ENCODE measurements at places on chromosomes 7 and 10.

DNA sequence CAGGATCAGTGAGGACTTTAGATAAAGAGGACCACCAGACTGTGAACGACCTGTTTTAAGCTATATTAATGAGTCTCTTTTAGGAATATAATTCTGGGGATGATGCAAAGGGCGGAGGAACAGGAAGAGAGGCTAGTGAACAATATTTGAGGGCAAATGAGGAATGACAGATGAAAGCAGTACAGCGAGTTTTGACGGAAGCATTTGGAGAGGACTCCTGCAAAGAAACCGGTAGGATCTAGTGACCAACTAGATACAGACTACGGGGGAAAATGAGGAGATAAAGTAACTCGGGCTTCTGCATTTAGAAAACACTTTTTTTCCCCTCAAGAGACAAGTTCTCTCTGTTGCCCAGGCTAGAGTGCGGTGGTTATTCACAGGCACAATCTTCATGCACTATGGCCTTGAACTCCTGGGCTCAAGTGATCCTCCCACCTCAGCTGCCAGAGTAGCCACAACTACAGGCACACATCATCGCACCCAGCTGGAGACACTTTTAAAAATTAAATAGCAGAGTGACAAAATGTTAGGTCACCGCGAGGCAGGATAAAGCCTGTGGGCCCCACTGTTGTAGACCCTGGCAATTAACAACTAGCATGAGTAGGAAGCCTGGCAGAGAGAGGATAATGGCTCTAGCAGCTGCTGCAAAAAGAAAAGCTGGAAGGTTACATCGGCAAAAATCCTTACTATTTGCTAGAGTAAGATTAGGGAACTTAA lies 143.2 kb downstream of the SRPK2 start:
- no peak for DNase-seq

GRCh38 chr7:45182856-45183710 lies 25.5 kb downstream of the RAMP3 start:
- DNase-seq: no peak

DNA sequence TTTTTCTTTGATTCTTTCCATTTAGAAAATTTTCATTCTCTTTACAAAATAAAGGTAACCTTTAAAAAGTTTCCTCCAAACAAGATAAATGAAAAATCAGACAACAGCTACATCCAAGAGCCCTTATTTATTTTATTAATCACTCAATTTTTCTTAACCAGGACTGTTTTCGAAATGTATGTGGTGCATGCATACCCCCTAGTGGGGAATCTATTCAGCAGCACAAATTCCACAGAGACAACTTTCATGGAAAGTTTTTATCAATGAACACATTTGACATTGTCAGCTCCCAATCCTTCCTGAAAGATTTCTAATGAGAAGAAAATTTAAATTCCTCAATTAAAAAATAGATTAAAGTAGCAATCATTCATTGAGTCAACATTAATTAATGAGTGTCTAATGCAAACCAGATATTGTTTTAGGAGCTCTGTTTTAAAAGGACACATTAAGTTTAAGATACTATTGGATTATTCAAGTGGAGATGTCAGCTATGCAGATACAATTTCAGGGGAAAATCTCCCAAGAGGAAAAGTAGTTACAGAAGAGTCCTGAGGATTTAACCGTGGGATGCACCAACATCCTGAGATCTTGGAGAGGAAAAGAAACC lies 5.2 kb upstream of the HTR7 start:
- DNase-seq: no peak

DNA sequence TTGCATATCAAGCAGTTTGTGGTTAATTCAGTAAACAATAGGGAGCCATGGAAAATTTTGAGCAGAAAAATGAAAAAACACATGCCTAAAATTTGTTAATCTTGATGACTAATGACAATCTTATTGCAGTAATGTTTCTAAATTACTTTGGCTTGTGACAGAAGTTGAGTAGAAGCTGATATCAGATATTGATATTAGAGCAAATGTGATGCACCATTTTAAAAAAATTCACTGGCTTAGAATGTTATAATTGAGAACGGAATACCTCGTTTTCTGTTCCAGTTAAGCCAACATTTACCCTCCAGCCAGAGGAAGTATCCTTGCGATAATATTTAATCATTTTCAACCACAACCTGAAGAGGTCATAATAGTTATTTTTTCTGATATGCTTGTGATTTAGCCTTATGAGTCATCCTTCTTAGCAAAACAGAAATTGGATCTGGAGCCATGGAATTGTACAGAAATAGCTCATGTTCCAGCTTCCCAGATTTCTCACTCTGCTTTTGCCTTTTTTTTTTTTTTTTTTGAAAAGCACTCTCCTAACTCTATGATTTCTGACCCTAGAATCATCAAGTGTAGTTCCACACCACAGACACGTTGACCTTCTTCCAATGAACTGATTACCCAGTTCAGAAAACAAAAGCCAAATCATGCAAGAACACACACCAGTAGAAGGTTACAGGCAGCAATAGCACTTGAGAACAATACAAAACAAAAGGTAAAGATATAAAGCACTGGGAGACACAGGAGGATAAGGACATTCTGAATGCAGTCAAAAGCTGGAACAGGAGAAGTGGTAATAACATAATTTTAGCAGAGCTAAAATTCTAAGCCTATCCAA lies 96.8 kb upstream of the PHYHIPL start:
- no peak for DNase-seq

DNA sequence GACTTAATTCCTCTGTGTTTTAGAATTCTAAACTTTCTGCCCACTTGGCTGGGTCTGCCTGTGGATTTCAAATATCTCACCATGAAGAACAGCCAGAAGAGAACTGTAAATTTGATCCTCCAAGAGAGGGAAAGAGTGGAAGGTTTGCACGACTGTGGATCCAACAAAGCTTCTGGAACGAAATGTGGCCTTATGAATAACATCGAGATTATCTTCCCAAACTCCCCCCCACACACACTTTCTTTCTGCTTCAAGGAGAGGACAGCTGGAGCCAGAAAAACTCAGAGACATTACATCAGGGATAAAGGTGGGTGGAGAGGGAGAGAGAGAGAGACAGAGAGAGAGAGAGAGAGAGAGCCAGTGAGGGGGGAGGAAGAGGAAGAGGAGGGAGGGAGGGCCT lies 570.1 kb upstream of the MGMT start:
- DNase-seq: no peak

DNA sequence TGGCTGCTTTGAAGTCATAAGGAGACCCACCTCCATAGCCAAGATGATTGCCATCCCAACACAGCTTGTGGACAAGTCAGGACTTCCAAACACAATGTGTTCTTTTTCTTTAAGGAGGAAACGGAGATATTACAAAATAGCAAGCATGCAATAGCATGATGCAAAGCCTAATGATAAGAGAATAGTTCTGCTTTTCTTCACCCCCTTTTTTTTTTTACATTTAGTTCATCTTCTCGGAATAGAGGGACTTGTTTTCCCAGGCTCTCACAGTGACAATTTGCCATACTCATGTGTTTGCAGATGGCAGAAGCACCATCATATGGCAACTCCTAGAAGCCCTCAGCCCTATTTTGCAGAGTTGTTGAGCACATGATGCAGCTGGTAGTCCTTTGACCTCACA lies 119.8 kb downstream of the ITGB8 start:
- no peak for DNase-seq

DNA sequence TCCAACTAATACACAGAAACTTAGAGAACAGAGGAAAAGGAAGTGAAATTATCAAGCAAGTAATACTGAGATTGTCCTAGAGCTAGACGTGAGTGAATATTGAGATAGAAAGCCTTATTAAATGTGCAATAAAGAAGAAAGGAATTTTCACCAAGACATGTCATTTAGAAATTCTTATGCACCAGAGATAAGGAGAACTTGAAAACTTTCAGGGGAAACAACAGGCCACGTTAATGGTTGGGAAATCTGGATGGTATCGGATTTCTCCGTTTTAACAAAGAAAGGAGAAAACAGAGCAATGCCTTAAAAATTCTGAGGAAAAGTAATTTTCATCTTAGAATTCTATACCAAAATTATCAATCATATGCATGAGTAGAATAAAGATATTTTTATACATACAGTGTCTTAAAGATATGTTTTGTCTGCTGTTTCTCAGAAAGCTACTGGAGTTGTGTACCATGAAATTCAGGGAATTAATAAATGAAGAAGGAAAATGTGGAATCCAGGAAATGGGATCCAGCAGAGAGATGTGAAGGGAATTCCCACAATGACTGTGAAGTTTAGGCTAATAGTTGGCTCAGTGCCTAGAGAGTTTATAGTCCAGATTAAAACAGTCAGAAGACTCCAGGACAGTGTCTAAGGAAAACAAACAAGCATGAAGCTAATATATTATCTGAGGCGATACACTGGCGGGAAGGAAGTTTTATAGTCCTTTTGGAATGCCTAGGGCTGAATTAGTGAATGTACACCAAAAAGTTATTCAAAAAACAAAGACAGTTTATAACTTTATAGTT lies 159.5 kb downstream of the PPP1R9A start:
- no peak for DNase-seq

- no peak for DNase-seq
These were observed 282.8 kb upstream of the MGMT start for GRCh38 chr10:129184196-129184595.

GRCh38 chr7:112957901-112958300 lies 128.7 kb downstream of the GPR85 start:
- no peak for DNase-seq

DNA sequence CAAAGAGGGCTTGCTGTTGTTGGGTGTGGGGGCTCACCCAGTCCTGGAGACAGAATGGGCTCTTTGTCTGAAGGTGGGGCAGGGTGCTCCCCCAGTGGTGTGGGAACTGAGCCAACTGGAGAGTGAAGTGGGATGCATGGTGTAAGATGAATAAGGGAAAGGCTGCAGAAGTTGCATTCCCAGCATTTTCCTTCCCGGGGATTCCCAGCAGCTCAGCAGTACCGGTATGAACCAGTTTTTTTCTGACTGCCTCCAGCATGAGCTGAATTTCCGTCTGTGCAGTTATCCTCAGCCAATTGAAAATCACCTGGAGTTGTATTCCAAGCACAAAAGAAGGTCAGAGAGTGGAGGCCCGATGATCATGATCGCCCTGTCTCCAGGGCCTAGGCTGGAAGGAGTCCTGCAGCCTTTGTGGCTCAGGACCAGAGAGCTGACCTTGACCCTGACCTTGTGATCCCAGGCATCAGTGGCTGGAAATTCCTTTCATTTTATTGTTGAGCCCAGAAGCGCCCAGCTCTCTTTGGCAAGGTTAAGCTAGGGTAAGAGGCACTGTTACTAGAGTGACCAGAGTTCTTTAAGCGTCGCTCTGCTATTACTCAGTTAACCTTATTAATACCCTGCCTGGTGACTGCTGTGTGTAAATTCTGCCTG lies 33.4 kb downstream of the OGDH start:
- no peak for DNase-seq

DNA sequence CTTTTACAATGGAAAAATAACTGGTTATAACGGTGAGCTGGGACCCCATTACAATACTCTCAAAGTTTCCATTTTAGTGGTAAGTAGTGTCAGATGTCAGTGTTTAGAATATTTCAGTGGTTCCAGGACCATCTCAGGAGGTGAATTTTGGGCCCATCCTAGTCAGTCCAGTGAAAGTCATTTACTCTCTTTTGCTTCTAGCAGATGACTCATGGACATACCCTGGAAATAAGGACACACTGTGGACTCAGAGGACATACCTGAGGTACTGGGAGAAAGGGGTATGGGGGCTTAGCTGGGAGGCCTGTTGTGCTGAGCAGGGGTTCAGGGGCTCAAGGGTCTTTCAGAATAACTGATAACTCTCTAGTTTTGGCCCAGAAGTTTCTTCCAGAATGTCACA lies 618 bp upstream of the GIMAP4 start:
- DNase-seq: no peak

DNA sequence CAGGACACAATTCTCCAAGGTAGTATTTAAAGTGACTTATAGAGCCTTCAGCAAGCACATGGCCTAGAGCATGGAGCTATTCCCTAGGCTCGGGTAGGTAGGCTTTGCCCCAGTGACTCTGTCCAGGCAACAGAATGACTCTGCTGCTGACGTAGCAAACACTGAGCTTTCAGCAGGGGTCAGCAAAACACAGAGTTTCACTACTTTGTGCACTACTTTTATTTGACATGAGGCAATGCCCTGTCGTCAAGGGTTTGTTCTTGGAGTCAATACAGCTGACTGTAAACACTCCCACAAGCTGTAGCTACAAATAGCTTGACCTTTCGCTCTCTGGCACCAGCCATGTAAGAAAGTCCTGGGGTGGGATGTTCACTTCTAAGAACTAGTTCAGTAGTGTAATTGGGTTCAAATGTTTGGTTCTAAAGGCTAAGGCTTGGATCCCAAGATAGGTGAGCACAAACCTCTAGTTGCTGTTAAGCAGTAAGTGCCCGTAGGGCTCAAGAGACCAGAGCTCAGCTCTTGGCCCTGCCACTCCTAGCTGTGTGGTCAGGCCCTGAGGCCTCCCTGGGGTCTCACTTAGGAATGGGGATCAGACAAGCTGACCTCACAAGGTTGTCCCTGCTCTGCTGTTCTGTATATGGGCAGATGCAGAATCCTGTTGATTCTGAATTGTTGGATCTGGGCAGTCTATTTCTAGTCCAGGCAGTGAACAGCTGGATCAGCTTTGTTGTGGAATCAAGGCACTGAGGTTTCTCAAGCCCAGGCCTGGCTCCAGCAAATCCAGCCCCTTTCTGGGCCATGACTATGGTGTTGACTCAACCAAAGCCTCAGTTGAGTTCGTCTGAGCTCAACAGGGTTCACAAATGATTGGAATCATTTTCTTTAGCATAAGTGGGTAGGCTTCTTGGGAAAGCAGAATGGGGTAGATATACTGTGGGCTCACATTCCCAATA lies 10.7 kb downstream of the NODAL start:
- DNase-seq: no peak

GRCh38 chr7:38545977-38546376 lies 85.2 kb downstream of the AMPH start:
- no peak for DNase-seq

- DNase-seq: no peak
These were observed 309.0 kb downstream of the GPAM start for GRCh38 chr10:111874576-111874975.

GRCh38 chr7:75946207-75946855 lies 31.4 kb downstream of the POR start:
- DNase-seq: no peak

- DNase-seq: no peak
These were observed 538.4 kb downstream of the PTPRN2 start for GRCh38 chr7:158049271-158049670.

GRCh38 chr10:70803775-70804420 lies 11.8 kb upstream of the SGPL1 start:
- DNase-seq: no peak

- DNase-seq: no peak
These were observed 161.1 kb upstream of the SVIL start for GRCh38 chr10:29795850-29796249.

DNA sequence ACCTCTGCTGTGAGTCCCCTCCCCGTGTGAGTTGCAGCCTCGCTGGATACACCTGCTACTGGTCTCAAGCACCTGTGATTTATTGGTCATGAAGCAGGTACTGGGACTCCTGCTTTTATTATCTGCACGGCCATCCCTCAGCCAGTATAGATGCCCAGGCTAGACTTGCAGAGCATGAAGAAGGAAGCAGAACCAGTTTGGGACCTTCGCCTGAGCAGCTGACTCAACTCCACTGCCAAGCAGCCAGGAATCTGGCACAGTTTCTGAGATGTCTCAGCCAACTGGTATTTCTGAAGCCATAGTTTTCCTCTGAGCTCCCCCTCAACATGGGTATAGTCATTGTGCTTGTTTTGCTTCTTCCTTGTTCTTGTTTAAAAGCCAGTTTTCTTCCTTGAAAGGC lies 28.0 kb upstream of the SLC39A12 start:
- DNase-seq: no peak
